ENCODE measurements at places on chromosomes 3 and 15.

GRCh38 chr15:94322141-94322540 is 90.8 kb downstream of the MCTP2 start:
- DNase-seq: no peak

DNA sequence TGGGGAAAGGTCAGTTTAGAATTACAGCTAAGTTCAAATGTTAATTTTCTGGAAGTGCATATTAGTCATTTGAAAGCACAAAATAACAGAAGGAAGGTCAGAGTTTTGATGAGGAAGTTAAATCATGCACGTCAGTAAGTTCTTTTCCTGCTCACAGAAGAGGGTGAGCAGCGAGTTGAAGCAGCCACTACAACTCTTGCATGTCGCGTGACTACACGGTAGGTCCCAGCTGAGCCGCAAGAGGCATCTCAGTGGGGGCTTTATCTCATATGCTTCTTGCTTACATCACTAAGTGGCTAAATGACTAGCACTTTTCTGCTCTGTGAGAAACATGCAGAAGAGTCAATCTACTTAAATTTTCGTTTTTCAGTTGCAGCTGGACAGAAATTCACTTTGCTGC is 21.3 kb upstream of the SEC62 start:
- DNase-seq: no peak

GRCh38 chr3:189144645-189145044 is 27.1 kb upstream of the TPRG1 start:
- DNase-seq: peak; percentile 37

GRCh38 chr3:102361101-102361500 is 73.7 kb upstream of the ZPLD1 start:
- DNase-seq: no peak

- DNase-seq: no peak
Measured at GRCh38 chr3:20027136-20027535, 13.1 kb upstream of the KAT2B start.

GRCh38 chr3:85800676-85801075 is 841.9 kb downstream of the CADM2 start:
- DNase-seq: no peak

- DNase-seq: no peak
Measured at GRCh38 chr3:193630005-193630404, 37.0 kb downstream of the OPA1 start.

DNA sequence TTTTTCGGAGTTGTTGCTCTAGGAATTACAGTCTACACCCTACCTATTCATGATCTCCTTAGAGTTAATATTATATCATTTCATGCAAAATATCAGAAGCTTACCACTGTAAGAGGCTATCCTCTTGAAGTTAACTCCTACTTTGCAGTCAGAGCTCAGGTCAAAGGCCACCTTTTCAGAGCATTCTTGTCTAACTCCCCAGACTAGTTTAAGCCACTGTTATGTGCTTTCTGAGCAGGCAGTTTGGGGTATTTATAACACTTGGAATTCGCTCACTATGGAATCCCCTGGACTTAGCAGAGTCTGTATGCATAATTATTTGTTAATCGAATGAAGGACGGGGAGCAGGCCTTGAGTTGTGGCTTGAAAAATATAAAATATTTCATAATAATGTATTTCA is 21.7 kb downstream of the MED12L start:
- no peak for DNase-seq

DNA sequence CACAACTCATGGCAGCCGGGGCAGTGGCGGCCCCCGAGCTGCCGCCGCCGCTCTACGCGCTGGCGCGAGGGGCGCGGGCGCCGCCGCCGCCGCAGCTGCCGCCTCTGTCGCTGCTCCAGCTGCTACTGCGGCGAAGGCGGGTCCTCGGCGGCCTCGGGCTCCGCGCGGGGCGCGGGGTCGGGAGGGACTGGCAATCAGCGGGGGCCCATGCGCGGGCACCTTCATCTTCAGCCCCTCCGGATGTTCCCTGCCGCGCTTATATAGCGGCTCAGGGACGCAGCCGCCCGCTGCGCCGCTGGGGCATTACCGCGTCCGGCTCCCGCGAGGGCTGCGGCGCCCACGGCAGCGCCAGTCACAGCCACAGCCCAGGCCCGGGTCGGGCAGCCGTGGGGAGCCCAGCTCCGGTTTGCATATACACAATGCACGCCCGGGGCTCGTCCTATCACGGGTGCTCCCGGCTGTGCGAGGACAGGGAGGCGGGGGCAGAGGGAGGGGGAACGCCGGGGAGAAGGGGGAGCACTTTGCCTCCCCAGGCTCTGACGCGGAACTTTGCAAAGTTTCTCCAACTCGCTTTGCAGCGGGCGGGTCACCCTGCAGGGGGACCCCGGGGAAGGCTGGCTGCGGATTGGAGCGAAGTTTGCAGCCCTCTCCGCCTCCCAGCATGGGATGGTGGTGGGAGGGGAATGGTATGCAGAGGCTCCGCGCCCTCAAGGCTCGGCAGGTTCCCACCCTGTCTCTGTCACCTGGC is at the start of gene VGLL3:
Gene VGLL3, minus strand, starts transcription at position 416 of the 748 bp plus-strand sequence. Its CDS starts 406 bp downstream, at position 10.
- peak; percentile 63 for DNase-seq

- DNase-seq: peak; percentile 22
Measured at GRCh38 chr3:185207931-185208746, 45.7 kb downstream of the EHHADH start.

DNA sequence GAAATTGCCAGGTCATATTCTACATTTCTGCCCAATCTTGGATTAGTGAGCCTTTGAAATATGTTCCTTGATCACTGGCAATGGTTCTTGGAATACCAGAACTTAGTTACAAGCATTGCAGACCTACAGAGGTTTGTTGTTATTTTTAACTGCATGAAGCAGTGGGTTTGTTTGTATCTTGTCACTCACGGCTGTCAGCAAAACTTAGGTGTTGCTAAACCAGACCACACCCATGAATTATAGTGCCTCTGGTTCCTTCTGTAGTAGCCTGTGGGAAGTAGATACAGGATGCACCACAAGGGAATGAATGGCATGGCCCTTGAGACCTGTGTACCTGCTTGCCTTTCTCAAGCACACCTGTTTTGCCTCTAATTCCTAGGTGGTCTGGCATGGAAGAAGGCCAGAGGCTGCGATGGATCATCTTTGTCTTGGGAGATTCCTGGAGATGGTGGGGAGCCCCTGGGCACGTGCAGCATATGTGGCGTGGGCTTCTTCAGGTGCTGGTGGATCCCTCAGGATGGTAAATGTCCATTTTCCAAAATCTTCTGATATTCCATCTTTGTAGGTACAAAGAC is 138.8 kb downstream of the SNRPN start:
- no peak for DNase-seq

- DNase-seq: no peak
Measured at GRCh38 chr15:67187351-67187854, 67.1 kb downstream of the AAGAB start.

DNA sequence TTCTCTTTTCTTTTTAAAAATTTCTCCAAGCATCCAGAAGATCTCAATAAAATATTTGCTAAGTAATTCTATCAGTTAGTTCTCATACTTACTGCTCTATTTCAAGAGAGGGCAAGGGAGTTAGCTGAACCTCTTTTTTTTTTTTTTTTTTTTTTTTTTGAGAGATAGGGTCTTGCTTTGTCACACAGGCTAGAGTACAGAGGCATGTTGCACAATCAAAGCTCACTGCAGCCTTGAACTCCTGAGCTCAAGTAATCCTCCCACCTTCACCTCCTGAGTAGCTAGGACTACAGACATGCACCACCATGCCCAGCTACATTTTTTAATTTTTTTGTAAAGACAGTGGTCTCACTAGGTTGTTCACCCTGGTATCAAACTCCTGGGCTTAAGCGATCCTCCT is 21.4 kb downstream of the HDC start:
- no peak for DNase-seq

- no peak for DNase-seq
Measured at GRCh38 chr15:50083424-50084025, 35.5 kb downstream of the ATP8B4 start.

GRCh38 chr15:86690566-86690965 is 610.9 kb downstream of the AGBL1 start:
- peak; percentile 38 for DNase-seq

DNA sequence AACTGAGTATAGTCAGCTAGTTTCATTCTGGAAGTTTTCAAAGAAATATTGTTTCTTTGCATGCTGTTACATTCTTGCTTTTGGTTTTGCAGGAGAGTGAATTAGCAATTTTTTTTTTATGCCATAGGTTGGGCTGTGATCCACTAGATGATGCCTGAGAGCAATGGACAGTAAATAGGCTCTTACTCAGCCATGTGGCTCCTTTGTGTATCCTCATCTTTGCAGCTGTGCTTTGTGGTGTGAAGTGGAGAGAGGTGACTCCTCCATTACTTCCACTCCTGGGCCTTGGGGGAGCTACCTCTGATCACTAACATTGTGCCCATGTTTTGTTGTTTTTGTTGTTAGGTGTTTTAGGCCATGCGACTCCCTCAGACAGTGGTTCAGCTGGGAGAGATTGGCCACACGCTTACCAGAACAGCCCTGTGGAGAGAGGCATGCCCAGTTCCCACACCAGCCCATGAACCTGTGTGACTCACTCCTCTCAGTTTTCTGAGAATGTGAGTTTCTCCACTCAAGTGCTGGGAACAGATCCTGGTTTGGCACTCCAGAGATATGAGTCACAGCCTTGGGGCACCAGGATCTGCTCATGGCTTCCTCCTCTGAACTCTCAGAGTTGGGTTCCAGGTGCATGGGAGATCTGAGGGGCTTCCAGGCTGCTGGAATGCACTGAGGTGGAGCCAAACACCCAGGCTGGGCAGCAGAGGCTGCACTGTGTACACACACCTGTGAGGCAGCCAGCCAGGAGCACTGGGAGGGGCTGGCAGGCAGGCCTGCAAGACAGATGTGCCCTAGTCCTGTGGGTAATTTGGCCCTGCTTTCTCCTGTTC is 785.3 kb downstream of the ROBO2 start:
- no peak for DNase-seq

DNA sequence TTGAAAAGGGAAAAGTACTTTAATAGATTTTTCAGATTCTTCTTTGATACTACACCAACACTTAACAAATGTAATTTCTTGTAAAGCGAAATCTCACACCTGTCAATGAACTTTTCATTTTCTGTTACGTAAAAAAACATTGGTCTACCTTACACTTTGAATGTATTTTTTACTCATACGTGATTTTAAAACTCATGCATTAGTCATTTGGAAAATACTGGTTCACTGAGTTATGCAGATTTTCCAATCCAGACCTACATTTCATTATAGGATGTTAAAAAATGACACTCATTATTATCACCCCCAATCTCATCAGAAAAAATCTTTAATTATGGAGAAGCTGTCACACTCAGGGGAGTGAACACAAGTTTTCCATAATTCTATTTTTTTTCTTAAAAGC is 14.7 kb downstream of the VPS39 start:
- no peak for DNase-seq

GRCh38 chr3:190514413-190515153 is 698 bp downstream of the IL1RAP start:
- DNase-seq: peak; percentile 24

DNA sequence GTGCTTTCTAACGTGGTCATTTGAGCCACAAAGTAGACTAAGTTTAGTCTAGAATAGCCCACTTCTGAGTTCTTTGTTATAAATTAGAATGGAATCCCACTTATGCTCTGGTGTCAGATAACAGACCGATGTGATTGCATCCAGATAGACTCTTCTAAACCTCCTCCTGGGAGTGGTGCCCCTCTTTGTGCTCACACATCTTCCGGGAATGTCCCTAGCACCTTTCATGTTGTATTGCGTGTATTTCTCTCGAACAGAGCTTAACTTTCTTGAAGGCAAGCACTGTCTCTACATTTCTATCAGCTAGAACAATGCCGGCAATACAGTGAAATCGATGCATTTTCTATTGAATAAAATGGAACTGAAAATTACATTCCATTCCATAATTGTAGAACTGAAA is 23.0 kb downstream of the CP start:
- DNase-seq: no peak

DNA sequence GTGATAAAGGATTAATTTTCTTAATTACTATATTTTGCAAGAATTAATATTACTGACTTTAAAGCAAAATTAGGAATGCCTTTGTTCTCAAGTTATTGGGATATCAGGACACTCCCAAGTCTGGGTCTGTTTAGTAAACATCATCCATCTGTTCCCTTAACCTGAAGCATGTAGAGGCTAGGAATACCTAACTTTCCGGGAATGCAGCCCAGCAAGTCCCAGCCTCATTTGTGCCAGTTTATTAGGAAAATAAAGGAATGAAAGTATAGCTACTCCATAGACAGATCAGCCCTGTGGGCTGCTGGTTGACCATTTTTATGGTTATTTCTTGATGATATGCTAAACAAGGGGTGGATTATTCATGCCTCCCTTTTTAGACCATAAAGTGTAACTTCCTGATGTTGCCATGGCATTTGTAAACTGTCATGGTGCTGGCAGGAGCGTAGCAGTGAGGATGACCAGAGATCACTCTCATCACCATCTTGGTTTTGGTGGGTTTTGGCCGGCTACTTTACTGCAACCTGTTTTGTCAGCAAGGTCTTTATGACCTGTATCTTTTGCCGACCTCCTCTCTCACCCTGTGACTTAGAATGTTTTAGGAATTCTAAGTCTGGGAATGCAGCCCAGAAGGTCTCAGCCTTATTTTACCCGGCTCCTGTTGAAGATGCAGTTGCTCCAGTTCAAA is 540.2 kb downstream of the NAALADL2 start:
- no peak for DNase-seq

GRCh38 chr3:83317605-83318004 is 1556.2 kb upstream of the GBE1 start:
- DNase-seq: no peak

GRCh38 chr15:90362936-90363212 is 10.8 kb downstream of the ZNF774 start:
- no peak for DNase-seq

- DNase-seq: no peak
Measured at GRCh38 chr15:58066042-58066867, 744 bp upstream of the ALDH1A2 start.

DNA sequence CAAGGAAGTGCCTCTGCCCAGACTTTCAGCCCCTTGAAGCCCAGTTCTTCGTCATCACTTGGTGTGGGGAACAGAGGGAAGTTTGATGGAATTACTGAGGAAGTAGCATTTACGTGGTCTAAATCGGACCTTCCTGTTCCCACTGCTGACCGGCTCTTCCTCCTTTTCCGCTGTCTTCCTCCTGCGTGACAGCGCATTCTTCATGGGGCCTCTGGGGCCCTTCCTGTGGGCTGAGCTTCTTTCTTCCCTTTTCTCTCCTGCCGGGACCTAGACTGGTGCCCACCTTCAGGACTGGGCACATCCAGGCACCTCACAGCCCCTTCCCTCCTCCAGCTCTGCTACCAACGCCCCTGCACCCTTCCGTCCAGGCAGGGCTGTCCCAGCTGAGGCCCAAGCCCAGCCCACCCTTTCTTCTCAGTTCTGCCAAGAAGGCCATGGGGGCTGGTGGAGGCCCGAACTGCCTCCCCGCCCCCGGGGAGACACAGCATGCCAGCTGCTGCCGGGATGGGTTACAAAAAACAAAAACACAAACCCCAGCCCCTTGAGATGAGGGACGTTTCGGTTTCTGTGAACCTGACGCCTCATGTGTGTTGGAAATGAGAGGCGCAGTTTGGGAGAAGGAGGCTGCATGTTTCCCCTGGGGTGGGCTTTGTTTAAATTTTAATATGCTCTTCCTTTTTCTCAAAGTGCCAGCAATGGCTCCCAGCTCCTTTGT is 19.1 kb downstream of the ZNF710 start:
- DNase-seq: no peak

GRCh38 chr3:139110072-139110830 is 65.6 kb upstream of the PRR23C start:
- DNase-seq: no peak

GRCh38 chr3:23953523-23953922 is 8.4 kb downstream of the NR1D2 start:
- no peak for DNase-seq

Measured in renal pelvis (tissue), 12 donors.